ENCODE measurements at places on chromosomes 16 and 17.

DNA sequence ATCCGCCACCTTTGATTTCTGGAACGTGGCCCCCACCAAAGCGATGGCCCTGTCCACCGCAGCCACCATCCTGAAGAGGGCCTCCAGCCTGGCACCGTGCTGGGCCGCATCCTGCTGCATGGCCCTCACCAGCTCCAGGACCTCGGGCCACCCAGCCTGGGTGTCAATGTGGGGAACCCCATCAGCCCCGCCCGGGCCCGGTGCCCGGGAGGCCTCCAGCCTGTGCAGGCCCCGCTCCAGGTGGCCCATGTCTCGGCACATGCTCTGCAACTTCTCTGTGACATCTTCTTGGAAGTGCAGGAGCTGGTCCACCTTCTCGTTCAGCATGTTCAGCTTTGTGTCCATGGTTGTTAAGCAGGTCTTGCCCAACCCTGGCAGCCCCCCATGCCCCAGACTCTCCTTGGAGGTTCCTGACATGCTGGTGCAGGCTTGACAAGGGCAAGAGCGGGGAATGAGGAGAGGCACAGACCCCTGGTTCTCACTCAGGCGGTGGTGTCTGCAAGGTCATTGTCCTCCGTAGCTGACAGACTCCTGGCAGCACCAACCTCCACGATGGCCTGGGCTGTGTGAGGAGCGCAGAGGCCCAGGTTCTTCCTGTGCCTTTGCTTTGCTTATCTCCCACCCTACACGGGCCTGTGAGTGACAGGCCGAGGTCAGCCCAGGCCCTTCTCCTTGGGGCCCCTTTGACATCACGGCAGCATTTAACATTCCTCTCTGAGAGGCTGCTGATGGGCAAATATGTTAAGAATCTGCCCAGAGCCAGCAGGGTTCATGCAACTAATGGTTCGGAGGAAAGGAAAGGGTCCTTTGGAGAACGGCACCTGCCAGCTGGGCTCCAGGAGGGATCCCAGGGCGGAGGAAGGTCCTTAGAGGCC lies at the start of gene MYLK3:
MYLK3 (minus strand) TSS at position 568 of the 875 bp plus-strand sequence; CDS start at position 417, 151 bp downstream.
- no peak for DNase-seq

GRCh38 chr16:12000032-12000431 lies 23.5 kb downstream of the SNX29 start:
- DNase-seq = no peak

DNA sequence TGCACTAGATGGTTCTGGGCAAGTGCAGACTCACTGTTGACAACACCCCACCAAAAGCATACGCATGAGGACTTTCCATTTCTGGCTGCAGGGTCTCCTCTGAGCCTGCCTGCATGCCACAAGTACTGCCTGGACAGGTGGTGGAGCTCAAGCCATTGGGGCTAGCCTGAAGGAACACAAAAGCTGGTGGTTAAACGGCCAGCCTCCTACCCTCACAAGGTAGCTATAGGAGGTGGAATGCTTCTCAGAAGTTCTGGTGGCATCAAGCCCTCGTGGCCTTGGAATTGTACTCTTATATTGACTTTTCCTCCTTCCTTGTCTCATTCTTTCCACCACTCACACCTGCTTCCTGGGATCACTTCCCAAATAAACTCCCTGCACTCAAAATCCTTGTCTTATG lies 56.6 kb upstream of the BCAR1 start:
- no peak for DNase-seq

GRCh38 chr17:3683054-3683511 lies 12.9 kb downstream of the P2RX5 start:
- DNase-seq = peak; percentile 33

All from stimulated activated CD4-positive, alpha-beta T cell treated with anti-CD3 and anti-CD28 coated beads, Interleukin-1b, Interleukin-23, amount 100 ng/mL, for 24 hours (primary cell).